Fibroblast of skin of abdomen (primary cell): ENCODE measurements at places on chromosomes 7 and 10.
A peak's percentile ranks its signal among the peaks of the same experiment; 100 is the strongest.

DNA sequence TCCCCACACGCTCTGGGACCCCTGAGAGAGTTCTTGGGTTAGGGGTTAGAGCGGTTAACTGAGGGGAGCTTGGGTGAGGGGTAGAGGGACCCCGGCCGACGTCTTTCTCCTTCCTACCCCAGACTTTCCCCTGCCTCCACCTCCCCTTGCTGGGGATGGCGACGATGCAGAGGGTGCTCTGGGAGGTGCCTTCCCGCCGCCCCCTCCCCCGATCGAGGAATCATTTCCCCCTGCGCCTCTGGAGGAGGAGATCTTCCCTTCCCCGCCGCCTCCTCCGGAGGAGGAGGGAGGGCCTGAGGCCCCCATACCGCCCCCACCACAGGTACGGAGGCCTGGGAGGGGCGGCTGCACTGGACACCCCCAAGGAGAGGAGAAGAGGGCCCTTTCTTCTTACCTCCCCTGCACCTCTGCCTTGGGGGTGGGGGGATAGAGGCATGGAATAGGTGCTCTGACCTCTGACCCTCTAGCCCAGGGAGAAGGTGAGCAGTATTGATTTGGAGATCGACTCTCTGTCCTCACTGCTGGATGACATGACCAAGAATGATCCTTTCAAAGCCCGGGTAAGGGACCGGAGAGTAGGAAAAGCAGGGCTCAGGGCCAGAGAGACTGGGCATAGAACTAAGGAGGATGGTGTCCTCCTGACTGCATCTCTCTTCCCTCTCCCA, 1.1 kb downstream of the ZYX start:
- no peak for DNase-seq

DNA sequence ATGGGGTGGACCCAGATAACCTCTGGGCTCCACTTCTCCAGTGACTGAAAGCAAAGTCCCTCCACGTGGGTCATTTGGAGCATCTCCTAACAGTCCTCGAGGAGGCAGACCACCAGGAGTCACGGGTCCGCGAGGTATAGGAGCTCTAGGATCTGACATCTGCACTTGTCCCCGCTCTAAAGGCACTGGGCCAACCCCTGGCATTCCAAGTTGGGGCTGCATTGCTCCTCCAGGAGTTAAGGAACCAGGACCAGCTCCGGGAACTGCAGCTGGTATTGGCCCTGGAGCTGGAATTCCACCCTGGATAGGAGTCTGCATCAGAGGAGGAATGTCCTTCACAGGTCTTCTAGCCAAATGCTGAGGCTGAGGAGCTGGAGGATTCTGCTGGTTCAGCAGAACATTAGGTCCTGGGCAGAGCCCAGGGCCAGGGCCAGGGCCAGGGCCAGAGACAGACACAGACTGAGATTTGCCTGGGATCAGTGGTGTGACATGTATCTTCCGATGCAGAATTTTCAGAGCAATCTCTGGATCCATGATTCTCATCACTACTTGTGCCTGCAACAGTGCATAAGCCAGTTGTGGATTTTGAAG, 827 bp downstream of the CSTF2T start:
- no peak for DNase-seq

DNA sequence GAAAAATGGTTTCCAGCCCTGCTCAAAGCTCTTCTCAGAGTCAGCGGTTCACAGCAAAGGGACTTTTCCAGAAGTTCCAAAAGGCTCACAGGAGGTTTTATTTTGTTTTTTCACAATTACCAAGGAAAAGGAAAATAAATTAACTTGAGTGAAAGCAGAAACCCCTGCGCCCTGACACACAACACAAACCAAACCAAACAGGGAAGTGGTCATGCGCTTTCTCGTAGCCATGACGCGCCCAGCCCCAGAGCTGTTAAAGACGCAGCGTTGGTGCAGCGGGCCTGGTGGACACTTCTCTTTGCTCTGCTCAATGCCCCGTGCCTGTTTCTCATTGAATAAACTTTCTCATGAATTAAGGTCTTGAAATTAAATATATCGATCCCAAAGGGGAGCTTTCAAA, 134.4 kb upstream of the LYZL2 start:
- DNase-seq: no peak

- DNase-seq: no peak
Observed at GRCh38 chr10:69486922-69487730, 35.9 kb downstream of the TSPAN15 start.

DNA sequence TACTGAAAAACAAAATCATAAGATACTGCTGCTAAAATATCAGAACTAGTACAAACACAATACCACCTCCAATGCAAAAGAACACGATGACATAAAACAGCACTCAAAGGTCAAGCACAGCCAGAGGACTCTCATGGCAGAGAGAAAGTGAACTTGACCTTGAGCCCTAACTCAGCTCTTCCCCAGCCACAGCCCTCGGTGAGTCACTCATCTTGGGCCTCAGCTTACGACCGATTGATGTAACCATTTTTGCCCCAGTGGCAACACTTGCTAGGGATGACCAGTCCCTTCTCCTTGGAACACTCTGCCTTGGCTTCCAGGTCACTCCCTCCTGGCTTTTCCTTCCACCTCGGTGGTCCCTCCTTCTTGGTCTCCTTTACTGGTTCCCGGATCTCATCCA, 77.8 kb downstream of the JAZF1 start:
- no peak for DNase-seq

- DNase-seq: no peak
Observed at GRCh38 chr10:73819513-73820093, 8.2 kb upstream of the NDST2 start.

DNA sequence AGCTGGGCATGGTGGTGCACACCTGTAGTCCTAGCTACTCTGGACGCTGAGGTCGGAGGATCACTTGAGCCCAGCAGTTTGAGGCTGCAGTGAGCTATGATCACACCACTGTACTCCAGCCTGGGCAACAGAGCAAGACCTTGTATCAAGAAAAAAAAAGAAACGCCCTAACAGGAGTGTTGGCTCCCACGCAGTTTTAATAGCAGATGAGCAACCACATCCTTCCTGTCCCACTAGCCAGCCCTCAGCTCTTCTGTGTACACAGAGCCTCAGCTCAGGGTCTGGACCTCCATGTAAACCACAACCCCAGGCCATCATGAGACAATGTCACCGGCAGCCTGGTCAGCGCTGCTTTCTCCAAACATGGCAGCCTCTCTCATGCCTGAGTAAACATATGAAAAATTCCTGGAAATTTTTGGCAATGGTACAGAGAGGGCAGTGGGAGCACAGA, 108.2 kb downstream of the PIP4K2A start:
- DNase-seq: no peak

DNA sequence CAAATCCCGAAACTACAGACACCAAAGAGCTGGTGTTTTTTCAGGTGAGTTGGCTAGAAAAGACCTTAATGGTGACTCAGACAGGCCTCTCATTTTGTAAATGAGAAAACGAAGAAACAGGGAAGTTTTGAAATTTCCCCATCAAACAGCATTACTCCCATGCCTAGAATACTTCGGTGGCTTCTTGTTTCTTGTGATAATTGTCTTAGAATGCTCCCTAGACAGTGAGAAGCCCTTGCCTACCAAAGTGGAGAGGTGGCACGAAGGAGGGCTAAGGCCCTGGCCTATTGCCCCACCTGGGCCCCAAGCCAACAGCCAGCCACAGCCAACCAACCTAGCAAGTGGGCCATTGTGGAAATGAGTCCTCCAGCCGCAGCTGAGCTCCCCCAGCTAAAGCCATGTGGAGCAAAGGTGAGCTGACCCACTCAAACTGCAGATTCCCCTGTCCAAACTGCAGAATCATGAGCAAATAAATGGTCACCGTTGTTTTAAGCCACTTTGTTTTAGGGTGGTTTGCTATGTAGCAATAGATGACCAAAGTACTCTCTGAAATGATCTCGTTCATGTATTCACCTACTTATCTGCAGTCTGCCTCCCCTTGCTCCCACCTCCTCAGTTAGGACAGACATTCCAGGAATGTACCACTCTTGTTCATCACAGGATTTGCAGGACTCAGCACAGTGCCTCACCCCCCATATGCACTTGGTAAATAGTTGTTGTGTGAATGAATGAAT, 97.7 kb upstream of the FGFR2 start:
- no peak for DNase-seq

- DNase-seq: peak; percentile 91
Observed at GRCh38 chr7:134562136-134562535, 13.2 kb downstream of the AKR1B15 start.

GRCh38 chr7:6181136-6181535, 91.3 kb downstream of the CYTH3 start:
- no peak for DNase-seq
